ENCODE measurements at places on chromosomes 2 and 18.

DNA sequence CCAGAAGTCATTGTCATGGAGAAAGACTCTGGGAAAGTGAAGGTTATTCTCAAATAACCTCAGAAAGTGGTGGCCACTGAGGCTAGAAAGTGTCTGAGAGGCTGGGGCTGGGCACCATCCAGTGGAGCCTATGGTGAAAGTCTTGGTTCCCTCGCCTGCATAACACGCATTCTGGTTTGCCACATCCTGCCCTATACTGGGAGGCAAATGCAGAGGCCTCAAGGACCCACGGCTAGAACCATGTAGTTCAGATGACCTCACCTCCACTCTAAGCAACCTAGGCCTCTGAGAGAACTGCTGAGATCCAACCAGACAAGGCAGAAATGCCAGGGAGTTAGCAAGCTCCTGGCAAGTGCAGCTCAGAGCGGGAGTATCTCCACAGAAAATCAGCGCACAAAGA, 5.1 kb downstream of the ITGB6 start:
- DNase-seq, result no peak

DNA sequence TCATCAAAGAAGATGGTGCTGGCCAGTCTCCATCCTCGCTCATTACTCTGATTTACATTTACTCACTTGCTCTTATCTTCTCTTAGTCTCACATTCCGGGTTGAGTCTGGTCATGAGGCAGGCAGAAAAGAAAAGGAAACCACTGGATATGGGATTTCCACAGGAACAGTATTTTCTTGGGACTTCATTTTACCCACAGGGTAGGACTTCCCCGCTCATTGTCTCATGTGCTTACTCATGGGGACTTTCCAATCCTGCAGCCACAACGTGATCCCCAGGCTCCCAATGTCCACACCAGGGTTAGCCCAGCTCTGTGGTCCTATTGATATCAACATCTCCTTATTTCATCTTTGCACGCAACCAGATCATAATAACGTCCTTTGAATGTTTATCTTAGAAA, 373.8 kb downstream of the TMEM182 start:
- DNase-seq, result no peak

DNA sequence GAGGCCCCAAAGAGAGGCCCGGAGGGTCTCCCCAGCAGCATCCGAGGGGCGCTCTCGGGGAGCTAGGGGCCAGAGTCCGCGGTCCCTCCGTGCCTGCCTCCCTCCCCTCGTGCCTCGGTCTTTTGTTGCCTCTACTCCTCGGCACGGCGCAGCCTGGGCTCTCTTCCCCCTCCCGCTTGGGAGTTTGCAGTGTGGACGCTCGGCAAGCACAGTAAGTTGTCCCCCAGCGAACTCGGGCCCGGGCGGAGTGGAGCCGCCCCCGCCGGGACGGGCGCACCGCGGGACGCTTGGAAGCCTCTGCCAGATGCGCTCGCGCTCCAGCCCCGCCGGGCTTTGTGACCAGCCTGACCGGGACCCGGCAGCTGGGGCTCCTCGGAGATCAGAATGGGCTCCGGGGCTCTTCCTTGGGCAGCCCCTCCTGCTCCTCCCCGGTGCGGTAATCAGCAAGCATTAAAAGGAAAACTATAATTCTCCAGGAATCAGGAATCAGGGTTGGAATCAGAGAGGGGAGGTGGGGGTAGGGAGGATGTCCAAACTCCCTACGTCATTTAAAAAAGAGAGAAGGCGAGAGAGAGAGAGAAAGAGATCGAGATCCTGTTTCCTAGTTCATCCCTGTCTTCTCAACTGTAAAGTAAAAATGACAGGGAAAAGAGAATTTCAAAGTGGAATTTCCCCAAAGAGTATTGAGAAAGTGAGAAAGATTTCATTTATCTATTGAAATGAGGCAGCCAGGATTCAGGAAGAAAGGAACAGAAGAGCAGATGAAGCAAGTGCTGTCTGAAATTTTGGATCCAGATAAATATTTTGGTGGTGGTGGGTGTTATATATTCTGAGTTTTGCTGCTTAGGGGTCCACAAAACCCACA, 786 bp upstream of the TMEM200C start:
- no peak for DNase-seq

GRCh38 chr2:41737888-41738287, 309.9 kb upstream of the PKDCC start:
- DNase-seq, result no peak

Measured in activated naive CD4-positive, alpha-beta T cell (primary cell).